ENCODE measurements at places on chromosomes 6 and 20.

DNA sequence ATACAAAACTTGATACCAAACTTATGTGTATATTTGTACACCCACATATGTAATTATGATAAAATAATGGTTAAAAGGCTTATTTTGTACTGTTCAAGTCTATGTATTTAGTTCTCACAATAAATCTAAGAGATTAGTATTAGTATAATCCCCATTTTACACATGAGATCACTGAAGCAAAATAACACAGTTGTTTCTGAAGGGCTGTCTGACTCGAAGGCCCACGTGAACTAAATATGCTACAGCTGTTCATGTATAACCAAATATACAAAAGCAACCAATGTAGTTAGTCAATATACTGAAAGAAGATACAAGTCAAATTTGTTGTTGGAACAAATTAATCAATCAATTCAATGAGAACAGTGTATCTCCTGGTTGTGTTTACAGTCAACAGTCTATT lies 959.2 kb downstream of the EPHA7 start:
- no peak for DNase-seq

DNA sequence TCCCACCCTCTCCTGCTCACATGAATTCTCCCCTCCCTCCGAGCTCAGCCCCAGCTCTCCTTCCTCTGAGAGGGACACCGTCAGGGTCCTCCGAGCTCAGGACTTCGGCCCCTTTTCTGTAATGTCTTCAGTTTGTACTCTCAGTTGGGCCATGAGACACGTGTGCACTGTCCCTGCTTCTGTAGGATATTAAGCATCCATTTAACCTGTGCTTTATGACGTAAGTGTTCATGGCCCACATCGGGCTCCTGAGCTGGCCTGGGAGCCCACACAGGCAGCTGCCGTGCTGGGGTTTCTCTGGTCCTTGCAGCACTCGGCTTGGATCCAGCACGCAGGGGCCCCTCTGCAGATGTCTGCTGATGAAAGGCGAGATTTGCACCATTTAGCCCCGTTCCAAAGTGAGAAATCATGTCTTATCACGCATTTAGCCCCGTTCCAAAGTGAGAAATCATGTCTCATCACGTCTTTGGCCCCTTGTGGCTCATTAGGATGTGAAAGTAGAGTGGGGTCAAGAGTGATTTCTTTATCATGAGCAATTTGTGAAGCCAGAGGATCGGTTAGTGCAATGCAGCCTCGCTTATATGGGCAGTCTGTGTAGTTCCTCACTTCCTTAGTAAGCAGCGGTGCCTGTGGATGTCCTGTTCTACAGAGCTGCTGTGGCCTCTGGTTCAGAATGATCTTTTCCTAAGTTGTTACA lies 25.3 kb downstream of the DUSP22 start:
- no peak for DNase-seq

DNA sequence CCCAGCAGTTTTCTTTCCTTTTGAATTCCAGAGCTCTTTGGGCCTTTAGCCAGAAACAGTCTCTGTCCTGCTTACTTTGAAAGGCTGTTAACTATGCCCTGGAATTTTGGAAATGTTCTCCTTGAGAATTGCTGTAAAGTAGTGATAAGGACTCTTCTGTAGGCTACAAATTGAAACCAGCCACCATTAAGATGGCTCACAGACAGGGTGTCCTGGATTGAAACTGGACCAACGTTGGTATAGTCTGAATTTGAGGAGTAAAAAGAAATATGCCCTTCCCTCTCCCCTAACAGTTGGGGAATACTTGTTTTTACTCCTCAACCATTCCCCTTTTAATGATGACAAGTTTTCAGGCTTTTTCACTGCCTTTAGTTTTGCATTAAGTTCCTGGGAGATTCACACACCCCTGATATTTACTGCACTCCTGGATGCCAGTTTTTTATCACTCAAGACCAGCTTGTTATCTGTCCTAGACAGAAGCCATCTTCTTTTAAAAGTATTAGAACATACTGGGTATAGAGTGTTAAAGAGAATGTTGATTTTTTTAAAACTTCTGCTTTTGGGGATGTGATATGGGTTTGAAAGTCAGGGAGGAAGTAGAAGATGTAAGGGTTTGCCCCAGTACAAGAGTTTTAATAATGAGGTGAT lies 21.9 kb downstream of the TOP1 start:
- no peak for DNase-seq

- no peak for DNase-seq
These were observed 42.8 kb downstream of the PSMG4 start for GRCh38 chr6:3301506-3301905.

DNA sequence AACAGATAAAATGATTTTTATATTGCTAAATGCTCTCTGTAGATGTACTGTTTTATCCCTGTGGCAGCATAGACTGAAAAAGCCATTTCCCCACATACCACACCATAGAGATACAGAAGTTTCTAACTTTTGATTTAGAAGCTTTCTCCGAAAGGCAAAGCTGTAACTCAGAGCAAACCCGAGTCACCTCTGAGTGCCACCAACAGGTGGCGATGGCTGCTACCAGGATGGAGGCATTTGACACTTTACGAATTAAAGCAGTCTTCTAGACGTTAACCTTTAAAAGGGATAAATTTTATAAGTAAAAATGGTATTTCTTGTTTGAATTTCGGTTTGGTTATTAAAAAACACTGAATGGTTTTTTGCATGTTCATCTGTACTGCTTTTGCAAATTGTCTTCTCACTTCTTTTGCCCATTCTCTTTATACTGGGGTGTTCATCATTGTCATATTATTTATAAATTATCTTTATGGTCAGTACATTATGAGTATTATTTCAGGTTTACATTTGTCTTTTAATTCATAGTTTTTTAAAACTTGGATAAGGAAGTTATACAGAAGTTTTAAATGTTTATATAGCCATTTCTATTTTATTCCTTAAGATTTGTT lies 201.0 kb upstream of the CEP162 start:
- no peak for DNase-seq

GRCh38 chr20:40938020-40938419 lies 90.6 kb upstream of the TOP1 start:
- no peak for DNase-seq
